Caudate nucleus (tissue), 63 donors: ENCODE measurements at places on chromosomes 3 and 15.

GRCh38 chr15:70152070-70152480 is 54.4 kb upstream of the TLE3 start:
- no peak for DNase-seq

DNA sequence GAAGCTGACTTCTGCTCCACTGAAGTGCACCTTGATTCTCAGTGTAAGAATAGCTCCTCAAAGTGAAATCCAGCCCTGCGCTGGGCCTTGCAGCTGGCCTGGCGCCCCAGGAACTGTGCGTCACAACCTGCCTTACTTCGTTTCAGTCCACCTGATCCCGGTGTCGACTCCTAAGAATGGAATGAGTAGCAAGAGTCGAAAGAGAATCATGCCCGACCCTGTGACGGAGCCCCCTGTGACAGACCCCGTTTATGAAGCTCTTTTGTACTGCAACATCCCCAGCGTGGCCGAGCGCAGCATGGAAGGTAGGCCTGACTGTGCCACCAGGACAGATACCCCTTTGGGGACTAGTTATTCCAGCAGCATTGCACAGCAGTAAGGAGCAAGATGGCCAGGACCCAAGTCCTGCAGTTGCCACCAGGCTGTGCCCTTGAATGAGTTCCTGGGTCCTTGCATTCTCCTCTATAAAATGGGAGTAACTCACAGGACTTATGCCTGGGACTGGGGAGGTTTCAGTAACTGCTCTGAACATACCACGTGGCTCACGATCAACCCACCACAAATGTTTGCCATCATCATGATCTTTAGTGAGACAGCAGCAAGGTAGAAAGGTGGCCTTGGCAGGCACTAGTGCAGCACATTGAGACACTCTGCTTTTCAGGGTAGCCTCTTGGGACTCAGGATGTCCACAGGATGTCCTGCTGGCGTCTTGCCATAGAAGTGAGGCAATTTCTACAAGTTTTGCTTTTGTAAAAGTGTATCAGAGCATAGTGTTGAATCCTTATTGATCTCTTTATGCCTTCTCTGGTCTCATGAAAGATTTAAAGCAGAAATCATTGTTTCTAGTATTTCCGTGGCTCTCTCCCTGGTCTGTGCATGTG is 46.8 kb downstream of the PXYLP1 start:
- DNase-seq = no peak

- DNase-seq = no peak
These were observed 2.0 kb upstream of the TM6SF1 start for GRCh38 chr15:83105440-83105839.

- no peak for DNase-seq
These were observed 1.1 kb downstream of the SLCO3A1 start for GRCh38 chr15:91854639-91854990.

DNA sequence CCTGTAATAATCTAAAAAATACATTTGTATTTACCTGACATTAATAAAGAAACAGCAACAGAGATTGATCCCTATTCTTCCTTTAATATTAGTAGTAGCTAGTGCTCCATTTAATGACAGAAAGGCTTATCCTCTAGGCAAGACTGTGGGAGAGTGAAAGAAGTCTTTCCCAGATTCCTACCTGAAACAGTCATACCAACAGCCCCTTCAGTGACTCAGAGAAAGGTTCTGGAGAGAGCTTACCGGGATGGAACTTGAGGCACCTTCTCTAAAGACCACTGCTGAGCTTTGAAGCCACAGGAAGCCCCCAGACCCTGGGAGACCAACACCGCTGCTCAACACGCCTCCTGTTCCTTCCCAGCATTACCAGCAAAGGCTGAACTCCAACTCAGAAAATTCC is 66.9 kb upstream of the FGF12 start:
- DNase-seq = no peak

DNA sequence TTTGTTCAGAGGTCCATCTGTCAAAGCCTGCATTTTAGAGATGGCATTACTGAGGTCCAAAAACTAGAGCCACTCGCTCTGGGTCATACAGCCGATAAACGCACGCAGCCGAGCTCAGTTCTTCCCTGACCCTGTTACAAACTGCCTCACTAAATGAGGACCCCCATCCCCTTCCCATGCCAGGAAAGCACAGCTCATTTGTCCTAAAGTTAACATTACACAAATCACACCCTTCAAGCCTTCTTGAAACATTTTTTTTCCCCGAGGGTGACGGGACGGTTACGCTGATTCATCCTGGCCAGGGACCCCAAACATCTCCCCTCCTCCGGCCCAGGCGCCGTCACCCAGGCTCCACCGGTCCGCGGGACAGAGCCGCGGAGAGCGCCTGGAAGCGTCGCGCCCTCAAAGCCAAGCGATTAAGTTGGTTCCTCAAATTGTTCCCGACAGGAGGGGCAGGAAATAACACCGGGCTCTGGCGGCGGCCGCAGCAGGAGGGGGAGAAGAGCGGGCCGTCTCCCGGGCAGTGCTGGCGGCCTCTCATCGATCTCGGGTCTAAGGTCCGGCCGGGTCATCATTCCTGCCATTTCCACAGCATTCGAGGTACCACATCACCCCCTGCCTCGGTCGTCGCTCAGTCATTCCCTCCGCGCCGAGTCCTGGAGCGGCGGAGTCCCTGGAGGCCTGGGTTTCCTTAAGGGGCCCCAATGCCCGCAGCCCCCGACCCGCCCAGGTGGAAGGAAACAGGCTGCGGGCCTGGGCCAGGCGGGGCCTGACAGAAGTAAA is 619 bp upstream of the CMTM8 start:
- DNase-seq = no peak

GRCh38 chr3:88180398-88180999 is 30.7 kb downstream of the C3orf38 start:
- no peak for DNase-seq

DNA sequence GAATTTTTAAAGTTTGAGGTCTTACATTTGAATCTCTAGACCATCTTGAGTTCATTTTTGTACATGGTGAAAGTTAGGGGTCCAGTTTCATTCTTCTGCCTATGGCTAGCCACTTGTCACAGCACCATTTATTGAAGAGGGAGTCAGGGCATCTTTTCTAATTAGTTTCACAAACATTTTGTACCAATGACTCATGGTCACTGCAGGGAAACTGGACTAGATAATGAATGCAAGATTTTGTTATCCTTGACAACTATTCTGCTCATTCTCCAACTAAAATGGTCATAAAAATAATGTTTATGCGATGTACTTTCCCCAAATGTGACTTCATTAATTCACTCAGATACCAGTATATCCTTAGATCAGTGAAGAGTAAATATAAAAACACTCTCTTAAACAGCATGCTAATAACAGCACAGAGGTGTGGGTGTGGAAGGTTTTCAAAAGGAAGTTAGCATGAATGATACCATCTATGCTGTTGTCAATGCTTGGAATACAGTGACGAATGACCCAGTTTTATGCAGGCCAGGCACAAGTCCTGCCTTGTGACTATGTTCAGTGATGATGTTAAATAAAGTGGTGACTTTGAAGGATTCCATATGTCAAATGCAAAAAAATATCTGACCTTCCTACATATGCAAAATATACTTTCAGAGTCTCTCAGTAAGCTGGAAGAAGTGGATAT is 314.9 kb upstream of the TMCO5A start:
- no peak for DNase-seq

GRCh38 chr15:63057468-63058345 is 15.2 kb downstream of the TPM1 start:
- DNase-seq = no peak

DNA sequence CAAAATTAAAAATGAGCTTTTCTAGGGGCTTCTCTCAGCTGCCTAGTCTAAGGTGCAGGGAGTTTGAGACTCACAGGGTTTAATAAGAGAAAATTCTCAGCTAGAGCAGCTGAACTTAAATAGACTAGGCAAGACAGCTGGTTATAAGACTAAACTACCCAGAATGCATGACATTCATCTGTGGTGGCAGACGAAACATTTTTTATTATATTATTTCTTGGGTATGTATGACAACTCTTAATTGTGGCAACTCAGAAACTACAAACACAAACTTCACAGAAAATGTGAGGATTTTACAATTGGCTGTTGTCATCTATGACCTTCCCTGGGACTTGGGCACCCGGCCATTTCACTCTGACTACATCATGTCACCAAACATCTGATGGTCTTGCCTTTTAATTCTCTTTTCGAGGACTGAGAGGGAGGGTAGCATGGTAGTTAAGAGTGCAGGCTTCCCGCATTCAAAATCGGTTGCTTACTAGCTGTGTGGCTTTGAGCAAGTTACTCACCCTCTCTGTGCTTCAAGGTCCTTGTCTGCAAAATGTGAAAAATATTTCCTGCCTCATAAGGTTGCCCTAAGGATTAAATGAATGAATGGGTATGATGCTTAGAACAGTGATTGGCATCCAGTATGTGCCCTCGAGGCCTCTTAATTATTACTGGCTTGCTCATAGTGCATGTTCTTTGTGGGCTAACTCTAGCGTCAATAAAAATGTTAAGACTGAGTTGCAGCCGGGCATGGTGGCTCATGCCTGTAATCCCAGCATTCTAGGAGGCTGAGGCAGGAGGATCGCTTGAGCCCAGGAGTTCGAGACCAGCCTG is 984 bp downstream of the CCR5 start:
- DNase-seq = no peak

DNA sequence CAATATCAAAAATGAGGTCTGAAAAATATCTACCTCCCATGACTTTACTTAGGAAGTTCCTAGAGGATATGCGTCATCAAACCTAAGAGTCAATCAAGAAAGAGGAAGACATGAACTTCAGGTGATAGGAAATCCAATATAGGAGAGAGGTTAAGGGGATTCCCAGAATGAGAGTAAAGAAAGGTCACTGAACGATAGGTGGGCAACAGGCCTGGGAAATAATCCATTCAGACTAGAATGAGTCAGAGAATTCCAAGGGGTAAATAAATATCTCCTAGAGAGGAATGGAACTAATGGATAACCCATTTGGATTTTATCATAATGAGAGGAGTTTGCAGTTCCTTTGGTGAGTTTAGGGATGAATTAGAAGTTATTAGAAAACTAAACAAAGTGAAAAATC is 131.1 kb upstream of the NUDT16 start:
- DNase-seq = no peak

DNA sequence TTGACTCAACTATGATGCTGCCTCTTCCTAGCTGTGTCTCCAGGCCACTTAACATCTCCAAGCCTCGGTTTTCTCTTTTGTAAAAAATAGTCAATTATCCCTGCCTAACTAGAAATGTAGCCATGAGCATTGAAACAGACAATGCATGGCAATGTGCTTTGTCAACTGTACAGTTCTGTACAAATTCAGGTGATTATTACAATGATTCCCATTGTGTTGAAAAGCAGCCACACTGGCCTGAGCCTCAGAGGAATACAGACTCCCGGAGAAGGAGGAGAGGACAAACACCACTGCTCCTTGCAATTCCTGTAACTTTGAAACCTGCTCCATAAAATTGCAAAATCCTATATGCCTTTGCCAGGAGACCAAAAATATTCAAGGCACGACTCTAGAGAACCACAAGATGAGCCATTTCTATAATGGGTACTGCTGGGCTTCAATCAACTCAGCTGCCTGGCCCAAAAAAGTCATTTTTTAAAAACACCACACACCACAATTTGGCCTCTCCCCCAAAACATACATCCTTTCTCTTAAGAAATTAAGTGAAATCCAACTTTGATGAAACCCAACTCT is 28.6 kb downstream of the DAPK2 start:
- DNase-seq = no peak

GRCh38 chr15:77580996-77581682 is 51.6 kb downstream of the LINGO1 start:
- DNase-seq = peak; percentile 58

GRCh38 chr15:60913900-60914299 is 315.2 kb downstream of the RORA start:
- DNase-seq = no peak

- DNase-seq = no peak
These were observed 827.5 kb upstream of the DPPA4 start for GRCh38 chr3:110164632-110165369.

GRCh38 chr3:185687271-185687878 is 101.3 kb downstream of the SENP2 start:
- no peak for DNase-seq

- DNase-seq = no peak
These were observed 46.5 kb downstream of the BSN start for GRCh38 chr3:49600781-49601180.

- no peak for DNase-seq
These were observed 59.6 kb downstream of the ZBTB20 start for GRCh38 chr3:115087512-115087911.

DNA sequence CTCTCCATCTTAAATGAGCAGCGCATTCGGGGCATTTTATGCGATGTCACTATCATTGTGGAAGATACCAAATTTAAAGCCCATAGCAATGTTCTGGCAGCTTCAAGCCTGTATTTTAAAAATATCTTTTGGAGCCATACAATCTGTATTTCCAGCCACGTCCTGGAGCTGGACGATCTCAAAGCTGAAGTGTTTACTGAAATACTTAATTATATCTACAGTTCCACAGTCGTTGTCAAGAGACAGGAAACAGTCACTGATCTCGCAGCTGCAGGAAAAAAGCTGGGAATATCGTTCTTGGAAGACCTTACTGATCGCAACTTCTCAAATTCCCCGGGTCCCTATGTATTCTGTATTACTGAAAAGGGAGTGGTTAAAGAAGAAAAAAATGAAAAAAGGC is 44.4 kb upstream of the RASA2 start:
- DNase-seq = no peak

DNA sequence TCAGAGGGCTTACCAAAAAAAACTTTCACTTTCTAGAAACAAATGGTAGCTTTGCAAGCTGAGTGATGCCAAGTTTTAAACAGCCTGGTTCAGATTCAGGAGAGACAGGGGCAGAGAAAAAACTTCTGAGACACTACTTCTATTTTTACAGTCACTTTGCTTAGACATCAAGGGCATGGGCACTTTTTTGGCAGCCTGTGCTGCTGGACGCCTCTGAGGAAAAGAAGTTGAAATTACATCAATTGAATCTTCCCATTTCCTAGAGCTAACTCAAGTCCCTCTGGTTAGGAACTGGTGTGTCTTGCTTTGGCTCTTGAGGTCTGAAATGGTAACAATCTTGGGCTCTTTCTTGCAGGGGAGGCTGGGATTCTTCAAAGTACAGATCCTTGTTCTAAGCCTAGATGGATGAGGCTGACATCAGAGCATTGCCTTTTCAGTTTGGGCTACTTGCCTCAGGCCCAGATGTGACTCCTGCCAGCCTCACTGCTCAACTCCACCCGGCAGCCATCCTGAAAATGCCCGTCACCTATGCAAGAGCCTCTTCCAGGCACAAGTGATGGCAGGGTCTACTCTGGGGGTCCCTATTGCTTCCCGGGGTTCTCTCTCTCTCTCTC is 357.5 kb downstream of the FOXP1 start:
- DNase-seq = no peak

DNA sequence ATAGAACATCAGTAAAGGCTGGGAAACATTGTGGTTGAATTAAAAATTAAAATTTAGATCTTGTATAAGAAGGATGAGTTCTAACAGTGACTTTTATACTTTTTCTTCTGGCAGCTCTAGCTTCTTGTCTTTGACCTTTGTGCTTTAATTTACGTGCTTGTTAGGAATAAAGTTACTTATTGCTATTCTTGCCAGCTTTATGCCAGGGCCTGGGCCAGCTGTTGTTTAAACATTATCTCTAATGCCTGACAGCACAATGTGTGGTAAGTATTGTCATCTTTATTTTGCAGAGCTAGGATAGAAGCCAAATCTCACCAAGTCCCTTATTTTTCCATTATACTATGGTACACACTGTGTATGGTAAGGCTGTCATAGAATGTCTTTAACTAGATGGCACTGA is 766.7 kb upstream of the GOLIM4 start:
- no peak for DNase-seq

- no peak for DNase-seq
These were observed 1.0 kb downstream of the ZNF589 start for GRCh38 chr3:48241796-48242455.
